ENCODE measurements at places on chromosomes 2 and 18. TPM values are rescaled to one million over a fixed set of nuclear protein-coding genes. Genes with fewer than 3 reads are reported as not detected.

The MTA3 gene
- total RNA-seq = 18.3 TPM

DNA sequence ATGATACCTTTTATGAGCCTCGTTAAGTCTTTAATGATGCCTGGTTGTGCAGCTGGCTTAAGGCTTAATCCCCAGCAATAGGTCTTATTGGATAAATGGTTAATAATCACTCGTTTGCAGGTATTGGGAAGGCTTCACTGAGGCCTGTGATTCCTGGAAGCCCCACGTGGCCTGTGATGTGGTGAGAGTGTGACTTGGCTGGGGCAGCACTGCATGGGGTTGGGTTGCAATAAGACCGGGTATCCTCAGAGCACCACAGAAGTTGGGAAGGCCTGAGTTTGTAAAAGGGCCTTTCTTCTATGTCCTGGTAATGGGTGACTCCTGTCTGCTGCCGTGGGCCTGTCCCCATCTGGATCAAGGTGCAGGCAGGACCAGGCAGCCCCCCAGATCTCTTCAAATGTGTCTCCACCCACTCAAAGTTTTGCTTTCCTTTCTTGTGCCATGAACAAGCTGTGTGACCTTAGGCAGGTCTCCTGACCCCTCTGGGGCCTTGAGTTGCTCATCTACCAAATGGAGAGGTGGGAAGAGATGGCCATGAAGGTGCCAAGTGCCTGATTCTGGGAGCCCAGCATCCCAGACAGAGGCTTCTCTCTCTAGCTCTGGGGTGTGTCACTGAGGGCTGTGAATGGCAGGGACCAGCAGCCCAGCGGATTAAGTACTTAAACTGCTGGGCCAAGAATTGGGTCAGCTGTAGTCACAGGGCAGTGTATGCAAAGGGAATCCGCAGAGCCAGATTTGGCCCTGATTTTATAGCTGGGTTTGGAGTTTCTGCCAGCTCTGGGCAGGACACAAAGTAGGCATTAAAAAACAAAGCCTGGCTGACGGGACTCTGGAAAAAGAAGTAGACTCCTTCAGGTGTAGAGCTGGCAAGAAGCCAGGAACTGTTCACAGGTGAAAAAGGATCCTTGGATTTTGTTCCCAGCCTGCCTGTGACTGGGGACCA, 24.4 kb downstream of the LBH start:
- DNase-seq = no peak

The PDE1A gene
- not detected for total RNA-seq

- no peak for DNase-seq
Observed at GRCh38 chr2:149329489-149330126, 779 bp upstream of the LYPD6 start.

DNA sequence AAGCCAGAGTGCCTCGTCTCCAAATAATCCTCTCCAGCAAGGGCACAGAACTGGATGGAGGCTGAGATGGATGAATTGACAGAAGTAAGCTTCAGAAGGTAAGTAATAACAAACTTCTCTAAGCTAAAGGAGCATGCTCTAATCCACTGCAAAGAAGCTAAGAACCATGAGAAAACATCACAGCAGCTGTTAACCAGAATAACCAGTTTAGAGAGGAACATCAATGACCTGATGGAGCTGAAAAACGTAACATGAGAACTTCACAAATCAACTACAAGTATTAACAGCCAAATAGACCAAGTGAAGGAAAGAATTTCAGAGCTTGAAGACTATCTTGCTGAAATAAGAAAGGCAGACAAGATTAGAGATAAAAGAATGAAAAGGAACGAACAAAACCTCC, 32.3 kb downstream of the WDPCP start:
- no peak for DNase-seq

The MSTN gene
- not detected for total RNA-seq

GRCh38 chr18:54255141-54255540, 14.2 kb upstream of the POLI start:
- no peak for DNase-seq

Measured in activated T-cell treated with anti-CD3 and anti-CD28 coated beads, Interleukin-2, amount 50 U/mL, for 4 hours (primary cell).